Skeletal muscle cell (primary cell): ENCODE measurements at places on chromosomes 4 and X.

DNA sequence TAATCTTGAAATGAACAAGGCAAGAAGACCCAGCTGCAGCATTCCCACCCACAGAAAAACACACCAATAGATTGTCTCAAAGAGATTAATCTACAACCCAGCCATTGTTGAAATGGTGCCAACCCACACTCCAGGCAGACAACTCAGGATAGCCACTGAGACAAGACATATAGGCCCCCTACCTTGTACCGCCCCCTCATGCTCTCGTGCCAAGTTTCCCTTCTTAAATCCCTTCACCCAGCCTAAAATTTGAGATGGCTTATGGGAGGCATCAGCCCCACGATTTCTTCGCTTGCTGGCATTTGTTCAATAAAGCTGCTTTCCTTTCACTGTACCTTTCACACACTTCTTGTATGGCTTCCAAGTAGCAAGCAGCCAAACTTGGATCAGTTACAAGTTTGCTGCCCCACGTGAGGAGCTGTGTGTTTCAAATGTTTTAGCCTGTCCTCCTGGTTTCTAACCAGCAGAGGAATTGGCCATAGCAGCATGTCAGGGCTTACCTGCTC, 1754.1 kb downstream of the C4orf33 start:
- peak; percentile 70 for DNase-seq

- DNase-seq, result no peak
Observed at GRCh38 chrX:133749951-133750350, 235.4 kb downstream of the GPC3 start.

DNA sequence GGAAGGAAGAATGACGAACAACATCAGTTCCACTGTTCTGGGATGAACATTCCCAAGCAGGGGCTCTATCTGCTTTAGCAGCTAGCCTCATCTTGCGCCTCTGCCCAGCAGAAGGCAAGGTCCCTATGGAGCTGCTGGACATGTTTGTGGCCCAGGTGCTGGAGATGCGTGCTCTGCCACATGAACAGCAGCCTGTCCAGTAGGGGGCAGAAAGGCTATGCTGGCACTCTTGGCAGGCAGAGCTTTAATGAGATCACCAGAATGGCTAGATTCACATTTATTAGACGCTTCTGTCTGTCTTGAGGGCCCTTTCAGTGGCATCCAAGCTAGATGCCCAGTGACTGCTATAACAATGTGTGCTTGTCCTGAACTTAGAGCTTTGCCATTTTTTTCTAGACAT, 1826.0 kb downstream of the STIM2 start:
- DNase-seq, result no peak

- no peak for DNase-seq
Observed at GRCh38 chr4:55411621-55412020, 15.9 kb downstream of the TMEM165 start.

- DNase-seq, result peak; percentile 30
Observed at GRCh38 chr4:148574502-148574901, 132.3 kb upstream of the NR3C2 start.

GRCh38 chr4:3823496-3824341, 57.5 kb downstream of the ADRA2C start:
- DNase-seq, result no peak

- no peak for DNase-seq
Observed at GRCh38 chr4:139709660-139710059, 44.0 kb downstream of the MGST2 start.

- DNase-seq, result no peak
Observed at GRCh38 chrX:51614353-51615012, 4.2 kb downstream of the CENPVL3 start.

- no peak for DNase-seq
Observed at GRCh38 chrX:45718676-45719075, 518.0 kb upstream of the DIPK2B start.

DNA sequence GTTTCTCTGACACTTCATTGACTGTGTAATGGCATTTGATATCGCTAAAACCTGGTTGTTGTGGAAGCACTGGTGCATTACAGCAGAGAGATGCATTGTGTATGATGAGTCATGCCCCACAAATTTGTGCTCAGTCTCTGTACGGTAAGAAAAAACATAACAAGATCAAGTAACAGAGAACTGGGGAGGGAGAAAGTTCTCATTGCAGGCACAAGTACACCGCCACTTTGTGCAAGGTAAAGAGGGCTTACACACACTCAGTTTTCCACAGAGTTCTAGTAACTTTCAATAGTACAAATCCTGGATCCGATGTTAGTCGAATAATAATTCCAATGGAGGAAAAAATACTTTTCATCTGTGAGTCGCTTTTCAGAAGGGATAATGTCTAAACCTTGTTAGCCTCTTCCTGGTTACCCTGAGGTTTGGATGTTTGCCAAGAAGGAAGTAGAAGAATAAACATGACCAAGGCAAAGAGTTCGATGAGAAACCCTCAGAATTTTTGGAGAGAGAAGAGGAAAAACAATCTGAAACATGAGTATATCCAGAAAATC, 512.5 kb upstream of the SLIT2 start:
- DNase-seq, result peak; percentile 88

GRCh38 chrX:8405631-8406030, 59.0 kb upstream of the VCX3B start:
- no peak for DNase-seq

- DNase-seq, result no peak
Observed at GRCh38 chr4:154421618-154422017, 70.0 kb downstream of the DCHS2 start.

DNA sequence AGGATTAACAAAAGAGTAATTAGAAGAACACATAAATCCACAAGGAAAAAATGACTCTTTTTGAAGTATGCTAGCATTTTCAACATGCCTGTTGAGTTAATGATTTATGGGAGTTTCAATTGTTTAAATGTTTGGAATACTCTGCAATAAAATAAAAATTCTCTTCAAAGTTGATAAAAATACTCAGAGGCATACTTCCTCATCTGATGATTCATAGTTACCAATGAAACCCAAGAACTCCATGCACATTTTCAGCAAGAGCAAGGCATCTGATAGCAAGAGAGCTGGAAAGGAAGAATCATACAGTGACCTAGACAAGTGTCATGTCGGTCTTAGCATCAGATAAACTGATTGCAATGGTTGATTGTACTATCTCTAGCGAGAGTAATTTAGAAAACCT, 443.7 kb upstream of the ATOH1 start:
- DNase-seq, result no peak

- DNase-seq, result peak; percentile 52
Observed at GRCh38 chr4:153204247-153204671, at the start of gene TRIM2. TRIM2 (plus strand) TSS chr4:153204443; CDS start chr4:153204531, 88 bp downstream.

- no peak for DNase-seq
Observed at GRCh38 chr4:182216005-182216404, 27.2 kb upstream of the TENM3 start.

DNA sequence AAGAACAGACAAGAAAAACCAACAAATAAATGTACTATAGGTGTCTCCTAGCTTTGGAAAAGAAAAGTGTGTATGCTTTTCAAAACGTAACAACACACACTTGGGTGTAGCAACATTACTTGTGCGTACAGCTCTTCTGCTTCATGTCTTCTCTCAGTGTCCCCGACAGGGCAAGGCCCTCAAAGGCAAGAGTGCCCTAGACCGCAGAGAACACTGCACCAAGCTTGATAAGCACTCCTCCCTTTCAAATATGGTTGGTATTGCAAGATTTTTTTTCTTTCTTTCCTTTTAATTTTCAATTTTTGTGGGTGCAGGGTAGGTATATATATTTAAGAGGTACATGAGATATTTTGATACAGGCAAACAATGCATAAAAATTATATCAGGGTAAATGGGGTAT, 106.8 kb downstream of the EIF4E start:
- DNase-seq, result no peak

DNA sequence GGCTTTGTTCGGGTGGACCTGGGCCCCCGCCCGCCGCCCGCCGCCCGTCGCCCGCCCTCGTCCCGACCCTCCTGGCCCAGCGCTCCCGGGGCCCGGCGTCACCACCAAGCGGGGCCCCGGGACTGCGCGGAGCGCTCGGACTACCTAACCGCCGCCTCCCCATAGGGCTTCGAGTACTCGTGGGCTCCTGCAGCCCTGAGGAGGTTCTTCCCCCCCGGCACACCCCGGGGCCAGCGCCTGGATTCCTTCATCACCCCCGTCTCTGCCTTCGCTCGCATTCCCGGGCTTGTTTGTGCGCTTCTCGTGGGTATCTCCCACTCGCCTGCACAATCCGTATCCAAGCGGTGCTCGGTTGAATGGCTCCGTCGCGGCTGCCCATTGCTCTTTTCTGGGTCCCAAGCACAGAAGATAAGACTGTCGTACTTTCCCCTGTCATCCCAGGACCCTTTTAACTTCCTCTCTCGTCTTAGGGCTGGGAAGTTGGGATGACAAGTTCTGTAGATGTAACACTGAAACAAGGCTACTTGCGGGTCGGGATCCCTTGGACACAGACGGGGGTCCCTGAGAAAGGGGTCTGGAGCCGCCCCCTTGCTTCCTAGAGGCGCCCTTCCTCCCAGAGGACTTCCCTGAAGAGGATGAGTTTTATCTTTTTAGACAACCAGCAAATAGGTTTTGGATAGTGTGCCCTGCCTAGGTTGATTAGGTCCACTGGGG, 565 bp downstream of the MOB1B start:
- no peak for DNase-seq

DNA sequence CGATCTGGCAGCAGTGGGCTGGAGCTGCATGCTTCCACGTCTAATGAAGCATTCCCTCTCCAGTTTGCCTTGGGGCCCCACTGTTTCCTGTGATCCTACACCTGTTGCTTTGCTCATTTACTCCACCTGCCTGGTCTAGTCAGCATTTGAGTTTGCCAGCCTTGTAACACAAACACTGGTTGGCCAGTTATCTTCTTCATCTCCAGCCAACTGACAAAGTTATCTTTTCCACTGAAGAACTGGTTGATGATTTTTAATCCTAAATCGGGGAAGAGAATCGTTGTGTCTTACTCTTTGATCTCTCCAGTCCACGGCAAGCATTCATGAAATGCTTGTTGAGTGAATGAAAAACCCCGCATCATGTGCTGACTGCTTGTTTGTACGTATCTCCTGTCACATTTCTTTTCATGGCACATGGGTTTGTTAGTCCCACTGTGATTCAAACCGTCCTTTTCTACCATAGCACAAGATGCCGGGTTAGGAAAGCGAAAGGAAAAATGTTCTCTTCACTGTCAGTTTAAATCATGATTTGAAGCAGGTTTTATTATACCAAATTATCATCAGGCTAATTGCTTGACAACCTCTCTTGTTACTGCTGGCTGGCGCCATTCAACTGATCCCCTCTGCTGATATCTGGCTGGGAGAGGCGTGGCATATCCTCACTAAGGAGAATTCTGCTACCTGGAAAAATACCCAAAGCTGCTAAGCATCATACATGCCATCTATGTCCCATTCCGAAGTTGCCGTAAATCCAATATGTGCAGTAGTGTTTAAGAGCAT, 144.8 kb downstream of the SHROOM3 start:
- no peak for DNase-seq

GRCh38 chrX:71450433-71451106, 82.3 kb upstream of the OGT start:
- DNase-seq, result no peak

- no peak for DNase-seq
Observed at GRCh38 chr4:182548156-182548555, 305.0 kb downstream of the TENM3 start.

DNA sequence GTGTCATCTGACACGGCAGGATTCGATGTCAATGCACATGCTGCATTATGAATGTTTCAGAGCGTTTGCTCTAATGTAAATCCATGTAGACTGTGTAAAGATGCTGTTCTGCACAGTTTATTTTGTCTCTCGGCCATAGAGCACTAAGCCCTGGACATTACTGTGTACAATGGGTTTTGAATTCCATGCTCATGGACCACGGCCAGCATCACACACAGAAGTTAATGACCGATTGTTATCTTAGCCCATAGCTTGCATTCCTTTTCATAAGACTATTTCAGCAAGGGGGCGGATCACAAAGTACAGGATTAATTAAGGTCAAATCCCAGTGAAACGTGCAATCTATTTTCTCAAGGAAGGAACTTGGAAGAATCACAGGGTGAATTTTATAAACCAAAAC, 286.1 kb upstream of the TENM3 start:
- DNase-seq, result peak; percentile 88

GRCh38 chrX:68659786-68660185, 12.3 kb downstream of the STARD8 start:
- DNase-seq, result no peak

DNA sequence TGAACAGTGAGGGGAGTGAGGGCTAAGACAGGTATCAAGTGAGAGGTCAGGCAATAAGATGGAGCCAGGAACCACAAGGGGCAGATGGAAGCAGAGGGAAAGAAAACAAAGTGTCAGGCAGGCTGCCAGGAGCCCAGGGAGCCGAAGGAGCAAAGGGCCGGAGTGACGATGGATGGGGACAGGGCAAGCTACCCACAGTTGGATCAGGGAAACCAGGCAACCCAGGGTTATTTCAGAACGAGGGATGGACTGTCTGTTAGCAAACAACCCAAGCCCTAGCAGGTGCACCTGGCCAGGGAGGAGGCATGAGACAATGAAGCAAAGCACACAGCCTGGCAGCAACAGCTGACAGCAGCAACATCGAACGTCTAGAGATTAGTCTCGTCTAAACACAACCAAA, 39.2 kb downstream of the SEL1L3 start:
- no peak for DNase-seq

DNA sequence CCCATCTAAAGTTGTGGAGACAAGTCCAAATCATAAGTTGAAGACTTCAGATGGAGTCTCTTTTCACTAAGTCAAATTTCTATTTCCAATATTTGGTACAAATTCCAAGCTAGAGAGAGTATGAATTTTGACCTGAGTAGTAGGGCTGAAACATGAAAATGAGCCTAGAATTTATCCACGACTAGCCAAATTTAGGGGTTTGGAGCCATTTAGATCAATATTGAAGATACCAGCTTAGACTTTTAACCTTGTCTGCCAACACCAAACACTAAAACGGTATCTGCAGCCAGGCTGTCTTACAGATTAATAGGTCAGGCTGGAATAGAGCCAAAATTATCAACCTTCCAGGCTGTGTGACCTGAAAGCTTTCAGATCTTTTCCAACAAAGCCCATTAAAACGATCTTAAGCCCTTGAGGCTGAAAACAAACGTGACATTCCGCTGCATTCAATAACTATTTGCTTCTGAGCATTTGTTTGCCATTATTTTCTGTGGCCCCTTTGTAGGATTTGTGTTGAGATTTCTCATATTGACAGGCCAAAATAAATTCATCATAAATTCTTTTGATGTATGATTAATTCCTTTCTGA, 268.7 kb upstream of the DKK2 start:
- no peak for DNase-seq

GRCh38 chr4:128871948-128872347, 62.4 kb downstream of the JADE1 start:
- DNase-seq, result peak; percentile 65

GRCh38 chrX:21883258-21883657, 27.5 kb downstream of the YY2 start:
- DNase-seq, result no peak
